Activated gamma-delta T cell treated with anti-CD3 and anti-CD28 coated beads, Interleukin-2, amount 50 U/mL, for 16 hours (primary cell): ENCODE measurements at places on chromosomes 1 and 21.

GRCh38 chr1:236835491-236835890, 40.4 kb downstream of the MTR start:
- DNase-seq: no peak

- DNase-seq: no peak
Measured at GRCh38 chr1:50497007-50497406, 73.8 kb upstream of the DMRTA2 start.

- DNase-seq: no peak
Measured at GRCh38 chr1:51444534-51445192, 74.4 kb downstream of the EPS15 start.

GRCh38 chr1:226181996-226182714, 4.4 kb downstream of the ACBD3 start:
- no peak for DNase-seq

DNA sequence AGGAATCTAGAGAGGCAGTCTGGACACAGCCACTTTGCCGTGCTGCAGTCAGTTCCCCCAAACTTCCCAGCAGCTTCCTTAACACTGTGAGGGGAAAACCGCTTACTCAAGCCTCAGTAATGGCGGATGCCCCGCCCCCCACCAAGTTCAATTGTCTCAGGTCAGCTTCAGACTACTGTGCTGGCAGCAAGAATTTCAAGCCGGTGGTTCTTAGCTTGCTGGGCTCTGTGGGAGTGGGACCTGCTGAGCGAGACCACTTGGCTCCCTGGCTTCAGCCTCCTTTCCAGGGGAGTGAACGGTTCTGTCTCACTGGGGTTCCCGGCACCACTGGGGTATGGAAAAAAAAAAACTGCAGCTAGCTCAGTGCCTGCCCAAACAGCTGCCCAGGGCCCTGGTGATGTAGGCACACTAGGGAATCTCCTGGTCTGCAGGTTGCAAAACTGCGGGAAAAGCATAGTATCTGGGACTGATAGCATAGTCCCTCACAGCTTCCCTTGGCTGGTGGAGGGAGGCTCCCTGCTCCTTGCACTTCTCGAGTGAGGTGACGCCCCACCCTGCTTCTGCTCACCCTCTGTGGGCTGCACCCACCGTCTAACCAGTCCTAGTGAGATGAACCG, 23.7 kb upstream of the HFM1 start:
- DNase-seq: no peak

- no peak for DNase-seq
Measured at GRCh38 chr1:72932025-72932424, 649.7 kb upstream of the NEGR1 start.

DNA sequence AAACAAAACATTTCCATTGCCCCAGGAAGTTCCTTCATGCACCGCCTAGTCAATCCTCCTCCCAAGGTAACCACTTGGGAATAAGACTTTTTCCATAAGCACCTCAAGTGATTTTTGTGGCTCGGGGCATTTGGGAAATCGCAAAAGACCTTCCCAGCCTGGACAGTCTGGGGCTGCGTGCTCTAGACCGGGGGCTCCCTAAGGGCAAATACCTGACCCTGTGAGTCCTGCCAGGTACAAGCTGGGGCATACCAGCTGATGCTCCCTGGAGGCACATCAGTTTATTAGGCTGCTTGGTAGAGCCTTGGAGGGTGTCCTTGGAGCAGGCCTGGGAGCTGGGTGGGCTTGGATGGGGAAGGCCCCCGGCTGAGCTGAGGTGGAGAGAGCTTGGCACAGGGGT, 34.4 kb downstream of the ALPL start:
- no peak for DNase-seq

- DNase-seq: no peak
Measured at GRCh38 chr1:225343618-225344017, 84.2 kb downstream of the LBR start.

DNA sequence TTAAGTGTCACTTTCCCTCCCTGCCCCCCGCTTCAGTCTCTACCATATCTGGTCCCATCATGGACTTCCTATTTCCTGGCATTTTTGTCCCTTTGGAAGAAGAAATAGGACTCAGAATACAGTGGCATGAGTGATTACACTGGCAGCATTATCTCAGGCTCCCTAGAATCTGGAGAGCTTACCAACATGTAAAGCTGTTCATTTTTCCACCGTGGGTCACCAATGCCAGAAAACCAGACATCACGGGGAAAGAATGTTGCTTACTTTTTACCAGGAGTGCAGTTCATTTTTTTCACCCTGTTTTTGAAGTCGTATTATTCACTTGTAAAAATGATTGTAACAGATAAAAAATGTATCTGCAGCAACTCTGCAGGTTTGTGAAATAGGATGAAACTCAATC, 44.8 kb downstream of the BACH1 start:
- no peak for DNase-seq

DNA sequence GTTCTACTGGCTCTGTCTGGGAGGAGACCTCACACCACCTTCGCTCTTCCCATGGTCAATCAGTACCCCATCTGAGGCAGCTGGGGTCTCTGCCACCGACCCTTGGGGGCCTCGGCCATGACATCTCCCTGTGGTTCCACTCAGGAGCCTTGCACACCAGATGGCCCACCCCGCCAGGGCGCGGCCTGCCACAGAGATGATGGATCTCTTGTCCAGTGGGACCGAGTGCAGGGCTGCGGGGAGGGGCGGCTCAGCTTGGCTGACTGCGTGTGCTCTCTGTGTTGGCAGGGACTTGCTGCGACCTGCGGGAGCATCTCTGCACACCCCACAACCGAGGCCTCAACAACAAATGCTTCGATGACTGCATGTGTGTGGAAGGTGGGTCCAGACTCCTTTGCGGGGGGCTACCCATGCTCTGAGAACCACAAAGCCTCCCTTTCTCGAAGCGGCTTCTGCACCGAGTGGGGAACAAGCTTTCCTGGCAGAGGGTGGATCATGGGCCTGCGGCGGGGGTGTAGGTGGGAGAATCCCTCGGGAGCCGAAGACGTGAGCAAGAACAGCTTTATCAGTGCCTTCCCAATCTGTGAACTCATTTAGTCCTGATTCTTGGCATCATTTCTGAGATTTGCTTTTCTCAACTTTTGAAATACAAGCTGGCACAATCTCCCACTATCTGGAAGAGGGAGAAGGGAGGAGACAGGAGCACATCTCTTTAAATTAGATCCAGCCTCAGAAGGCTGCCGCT, 20.9 kb upstream of the AGTRAP start:
- DNase-seq: no peak

GRCh38 chr21:45827881-45828579, 153.5 kb upstream of the COL6A1 start:
- DNase-seq: no peak

GRCh38 chr1:89873288-89873687, 52.5 kb downstream of the LRRC8D start:
- no peak for DNase-seq

- no peak for DNase-seq
Measured at GRCh38 chr1:213297021-213297420, 246.0 kb downstream of the RPS6KC1 start.

GRCh38 chr1:107871259-107871658, 93.7 kb downstream of the VAV3 start:
- DNase-seq: no peak

DNA sequence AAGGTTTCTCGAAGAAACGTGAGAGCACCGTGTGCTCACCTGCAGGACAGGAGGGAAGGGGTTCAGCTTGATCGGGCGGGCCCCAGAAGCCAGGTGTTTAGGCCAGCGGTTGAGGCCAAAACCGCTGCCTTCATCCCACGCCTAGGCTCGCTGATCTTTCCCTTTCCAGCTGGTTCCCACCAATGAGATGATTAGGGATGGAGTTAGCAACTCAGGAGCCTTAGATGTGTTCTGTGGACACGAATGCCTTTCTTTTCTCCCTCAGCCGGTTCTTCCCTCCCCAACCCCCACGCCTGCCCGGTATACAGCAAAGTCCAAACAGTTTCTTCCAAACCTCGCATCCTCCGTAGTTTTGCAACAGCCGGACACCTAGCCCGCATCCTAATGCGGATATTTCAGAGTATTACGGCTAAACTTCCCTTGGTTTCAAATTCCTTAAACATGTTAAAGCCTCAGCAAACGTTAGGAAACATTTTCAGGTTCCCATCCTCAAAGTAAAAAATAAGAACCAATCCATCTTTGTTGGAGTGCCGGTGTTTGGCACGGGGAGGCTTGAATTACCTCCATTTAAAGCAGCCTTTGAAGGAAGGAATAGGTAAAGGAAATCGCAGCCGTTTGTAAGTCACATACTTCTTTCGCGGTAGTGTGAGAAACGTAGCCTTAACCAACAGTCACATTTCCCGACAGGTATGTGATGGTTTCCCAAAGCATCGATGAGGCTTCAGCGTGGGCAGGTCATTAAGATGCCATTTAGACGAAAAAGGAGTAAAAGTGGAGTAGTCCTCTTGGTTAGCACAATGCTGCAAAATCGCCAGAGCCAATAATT, 1.1 kb downstream of the LRRC8C start:
- no peak for DNase-seq

GRCh38 chr1:161266202-161266601, 7.7 kb downstream of the PCP4L1 start:
- no peak for DNase-seq

DNA sequence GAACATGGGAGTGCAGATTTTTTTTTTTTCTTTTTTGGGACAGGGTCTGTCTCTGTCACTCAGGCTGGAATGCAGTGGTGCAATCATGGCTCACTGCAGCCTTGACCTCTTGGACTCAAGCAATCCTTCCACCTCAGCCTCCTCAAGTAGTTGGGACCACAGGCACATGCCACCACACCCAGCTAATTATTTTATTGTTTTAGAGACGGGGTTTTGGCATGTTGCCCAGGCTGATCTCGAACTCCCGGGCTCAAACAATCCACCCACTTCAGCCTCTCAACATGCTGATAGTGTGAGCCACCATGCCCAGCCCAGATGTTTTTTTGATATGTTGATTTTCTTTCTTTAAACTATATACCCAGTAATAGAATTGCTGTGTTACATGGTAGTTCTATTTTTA, 57.7 kb downstream of the RGSL1 start:
- DNase-seq: no peak

- no peak for DNase-seq
Measured at GRCh38 chr1:183030053-183030452, 6.8 kb downstream of the LAMC1 start.

- no peak for DNase-seq
Measured at GRCh38 chr1:157137408-157138219, 581 bp downstream of the ETV3 start.

GRCh38 chr1:32361308-32361673, 994 bp downstream of the FAM229A start:
- no peak for DNase-seq

- DNase-seq: no peak
Measured at GRCh38 chr1:55070293-55071164, 31.2 kb downstream of the PCSK9 start.

DNA sequence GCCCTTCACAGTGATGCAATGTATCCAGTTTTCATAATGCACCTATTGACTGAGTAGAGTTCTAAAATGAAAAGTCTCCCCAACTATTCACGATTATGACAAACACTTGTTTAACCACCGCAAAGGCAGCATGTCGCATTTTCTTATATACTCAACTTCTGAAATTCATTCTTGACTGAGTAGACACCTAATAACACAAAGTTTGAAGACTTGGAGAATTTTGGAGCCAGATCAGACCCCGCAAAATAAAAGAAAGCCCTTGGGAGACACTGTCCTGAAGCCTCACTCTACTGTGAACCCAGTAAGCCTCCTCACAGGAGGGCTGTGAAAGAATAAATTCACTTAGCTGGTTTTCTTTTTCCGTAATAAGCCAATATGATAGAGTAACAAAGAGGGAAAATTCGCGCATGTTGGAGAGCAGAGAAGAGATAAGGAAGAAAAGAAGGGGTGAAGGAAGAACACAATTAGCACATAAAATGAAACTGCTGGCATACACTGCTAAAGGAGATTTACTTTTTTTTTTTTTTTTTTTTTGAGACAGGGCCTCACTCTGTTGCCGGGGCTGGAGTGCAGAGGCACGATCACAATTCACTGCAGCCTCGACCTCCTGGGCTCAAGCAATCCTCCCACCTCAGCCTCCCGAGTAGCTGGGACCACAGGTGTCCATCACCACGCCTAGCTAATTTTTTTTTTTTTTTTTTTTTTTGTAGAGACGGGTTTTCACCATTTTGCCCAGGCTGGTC, 492 bp upstream of the COLGALT2 start:
- DNase-seq: no peak

GRCh38 chr1:89147678-89148658, 22.1 kb upstream of the GBP2 start:
- DNase-seq: no peak

DNA sequence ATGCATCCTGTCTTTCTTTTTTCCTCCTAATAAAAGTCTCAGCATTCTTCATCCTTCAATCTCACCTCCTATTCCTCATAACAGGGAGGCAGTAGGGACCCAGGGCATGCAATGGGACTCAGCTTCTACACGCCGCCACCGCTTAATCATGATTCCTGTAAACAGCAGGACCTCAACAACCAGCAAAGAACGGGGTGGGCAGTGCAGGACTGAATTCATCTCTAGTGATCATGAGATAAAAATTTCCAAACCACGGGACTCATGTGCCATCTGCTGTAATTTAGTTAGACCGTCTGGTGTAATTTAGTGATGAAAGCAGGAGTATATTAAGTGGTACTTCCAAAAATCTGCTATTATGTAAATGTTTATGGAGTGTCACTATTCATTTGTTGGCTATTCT, 5.4 kb downstream of the PRAMEF12 start:
- no peak for DNase-seq

DNA sequence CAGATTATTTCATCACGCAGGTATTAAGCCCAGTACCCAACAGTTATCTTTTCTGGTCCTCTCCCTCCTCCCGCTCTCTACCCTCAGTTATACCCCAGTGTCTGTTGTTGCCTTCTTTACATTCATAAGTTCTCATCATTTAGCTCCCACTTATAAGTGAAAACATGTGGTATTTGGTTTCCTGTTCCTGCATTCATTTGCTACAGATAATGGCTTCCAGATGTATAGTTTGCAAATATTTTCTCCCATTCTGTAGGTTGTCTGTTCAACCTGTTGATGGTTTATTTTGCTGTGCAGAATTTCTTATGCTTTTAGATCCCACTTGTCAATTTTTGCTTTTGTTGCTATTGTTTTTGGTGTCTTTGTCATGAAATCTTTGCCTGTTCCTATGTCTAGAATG, 21.1 kb upstream of the KCNH1 start:
- DNase-seq: no peak

- no peak for DNase-seq
Measured at GRCh38 chr1:107643766-107644165, 321.2 kb downstream of the VAV3 start.

DNA sequence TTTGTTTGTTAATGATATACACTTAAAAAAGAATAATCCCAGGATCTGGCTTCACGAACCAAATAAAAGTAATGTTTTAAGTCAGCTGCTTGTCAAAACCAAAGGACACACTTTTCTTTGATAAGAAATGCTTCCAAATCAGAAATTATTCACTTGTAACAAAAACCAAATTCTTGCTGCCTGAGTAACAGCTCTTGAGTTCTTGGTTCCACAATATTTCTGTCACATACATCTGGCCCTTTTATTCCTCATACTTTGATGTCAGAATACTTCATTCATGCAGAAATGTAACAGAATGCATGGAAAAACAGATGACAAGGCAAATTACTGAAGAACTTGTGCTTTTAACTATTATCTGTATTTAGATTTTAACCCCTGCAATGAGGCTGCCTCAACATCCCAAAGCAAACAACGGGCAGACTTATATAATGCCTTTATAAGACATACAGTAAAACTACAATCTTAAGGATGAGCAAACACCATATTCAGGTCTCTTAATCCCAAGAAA, 1.5 kb downstream of the VAMP4 start:
- DNase-seq: no peak
